Smooth muscle cell of bladder (primary cell): ENCODE measurements at places on chromosomes 6 and 20. TPM values are rescaled to one million over a fixed set of nuclear protein-coding genes. Genes with fewer than 3 reads are reported as not detected.

FOXC1 gene
- total RNA-seq = 0.28 and 0.71 TPM in 2 replicates

GABRR1 gene
- not detected in 2 replicates for total RNA-seq

STXBP5 gene
- 40.4 and 60.9 TPM in 2 replicates for total RNA-seq

KIF6 gene
- total RNA-seq = under 0.01 and 0.46 TPM in 2 replicates

COL21A1 gene
- total RNA-seq = 2.0 and 6.7 TPM in 2 replicates

PLA2G7 gene
- 0.09 TPM in 1 of 2 replicates, not detected in the other for total RNA-seq

PTCHD4 gene
- total RNA-seq = 3.0 and 5.5 TPM in 2 replicates

HLA-DRB5 gene
- not detected in 2 replicates for total RNA-seq

CCR6 gene
- not detected in 2 replicates for total RNA-seq

TCP11 gene
- 0.14 TPM in 1 of 2 replicates, not detected in the other for total RNA-seq

OR2H2 gene
- not detected in 2 replicates for total RNA-seq

KCNK16 gene
- total RNA-seq = not detected in 2 replicates

RIMS1 gene
- total RNA-seq = 0.14 and 0.28 TPM in 2 replicates

TCFL5 gene
- 14.1 and 18.7 TPM in 2 replicates for total RNA-seq

BPIFB2 gene
- not detected in 2 replicates for total RNA-seq

LGSN gene
- under 0.01 TPM in 2 replicates for total RNA-seq

TIAM2 gene
- 6.1 and 6.9 TPM in 2 replicates for total RNA-seq

FERMT1 gene
- total RNA-seq = 2.8 and 4.3 TPM in 2 replicates

SFTA2 gene
- total RNA-seq = not detected in 2 replicates

ASIP gene
- total RNA-seq = not detected in 2 replicates
